ENCODE measurements at places on chromosomes 7 and 10. TPM values are rescaled to one million over a fixed set of nuclear protein-coding genes. Genes with fewer than 3 reads are reported as not detected.

DNA sequence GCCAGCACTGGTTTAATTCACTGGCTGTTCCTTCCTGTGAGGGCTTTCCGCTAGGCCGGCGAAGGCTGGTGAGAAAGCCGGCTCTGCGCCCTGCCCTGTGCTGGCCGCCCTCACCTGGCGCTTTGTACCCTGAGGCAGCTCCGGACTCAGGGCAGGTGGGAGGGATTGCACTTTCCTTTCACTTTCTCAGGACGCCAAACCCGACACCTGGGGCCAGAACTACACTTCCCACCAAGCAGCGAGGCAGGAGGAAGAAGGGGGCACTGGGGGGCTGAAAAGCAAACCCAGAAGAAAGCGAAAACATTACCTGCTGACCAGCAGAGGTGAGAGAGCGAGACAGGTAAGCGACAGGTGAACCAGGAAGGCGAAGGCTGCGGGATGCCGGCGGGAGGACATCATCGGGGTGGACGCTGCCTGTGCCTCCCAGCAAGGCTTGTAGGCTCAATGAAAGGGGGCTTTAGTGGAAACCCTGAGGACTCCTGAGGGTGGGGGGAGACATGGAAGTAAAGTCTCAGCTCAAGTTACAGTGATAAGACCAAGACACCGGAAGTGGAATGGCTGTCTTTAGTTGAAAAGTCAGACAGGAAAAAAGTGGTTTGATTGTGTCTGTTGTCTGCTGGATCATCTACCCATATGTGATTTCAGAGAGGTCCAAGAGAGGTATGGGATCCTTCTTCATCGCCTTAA, at the start of gene RAB19:
Gene RAB19, plus strand, starts transcription at position 181 of the 687 bp plus-strand sequence. CDS start 3,589 bp downstream, outside the sequence.
- H3K4me3 ChIP-seq: peak within 1 kb of the TSS; percentile 87
- peaks cover 12% of the 10 kb centered on the region for H3K36me3 ChIP-seq
- H3K4me1 ChIP-seq: peaks cover 33% of the 10 kb centered on the region
- peak; percentile 61 for DNase-seq

DNA sequence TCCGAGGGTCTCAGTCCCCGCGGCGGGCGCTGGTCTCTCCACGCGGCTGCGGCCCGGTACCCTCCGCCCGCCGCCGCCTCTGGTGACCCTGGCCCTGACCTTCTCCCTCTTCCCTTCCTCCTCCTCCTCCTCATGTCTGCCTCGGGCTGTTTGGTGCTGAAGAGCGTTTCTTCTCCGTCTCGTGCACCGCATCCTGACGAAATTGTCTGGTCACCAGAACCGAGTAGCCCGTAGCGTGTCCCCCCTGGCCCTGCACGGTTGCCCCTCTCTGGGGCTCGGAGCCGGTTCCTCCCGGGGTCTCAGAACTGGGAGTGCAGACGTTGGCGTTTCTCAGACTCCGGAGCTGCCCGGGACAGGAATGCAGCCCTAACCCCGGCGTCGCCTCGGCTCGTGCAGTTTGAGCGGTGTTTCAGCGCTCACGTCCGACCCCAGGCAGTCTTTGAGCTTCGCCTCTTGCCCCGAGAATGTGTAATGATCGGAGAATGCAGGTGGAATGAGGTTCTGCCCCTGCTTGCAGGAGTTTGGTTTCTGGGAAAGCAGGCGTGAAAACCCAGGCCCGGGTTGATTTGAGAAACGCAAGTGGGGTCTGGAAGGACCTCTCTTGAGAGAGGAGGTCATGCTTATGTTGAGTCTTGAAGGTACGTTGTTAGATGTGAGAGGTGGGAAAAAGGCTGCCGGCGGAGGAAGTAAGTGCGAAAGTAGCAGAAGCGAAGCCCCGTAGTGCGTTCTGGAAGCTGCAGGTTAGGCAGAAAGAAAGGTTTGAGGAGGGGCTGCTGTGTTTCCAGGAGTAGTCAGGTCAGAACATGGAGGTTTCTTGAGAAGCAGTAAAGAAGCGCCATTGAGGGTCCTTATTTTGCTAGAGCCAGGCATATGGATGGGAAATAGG, 743 bp downstream of the RBM17 start:
- H3K4me3 ChIP-seq: peak overlapping the region; percentile 90
- H3K27me3 ChIP-seq: no peaks in the 10 kb centered on the region
- peaks cover 73% of the 10 kb centered on the region for H3K4me1 ChIP-seq
- peak overlapping the region; percentile 83 for H3K27ac ChIP-seq

DNA sequence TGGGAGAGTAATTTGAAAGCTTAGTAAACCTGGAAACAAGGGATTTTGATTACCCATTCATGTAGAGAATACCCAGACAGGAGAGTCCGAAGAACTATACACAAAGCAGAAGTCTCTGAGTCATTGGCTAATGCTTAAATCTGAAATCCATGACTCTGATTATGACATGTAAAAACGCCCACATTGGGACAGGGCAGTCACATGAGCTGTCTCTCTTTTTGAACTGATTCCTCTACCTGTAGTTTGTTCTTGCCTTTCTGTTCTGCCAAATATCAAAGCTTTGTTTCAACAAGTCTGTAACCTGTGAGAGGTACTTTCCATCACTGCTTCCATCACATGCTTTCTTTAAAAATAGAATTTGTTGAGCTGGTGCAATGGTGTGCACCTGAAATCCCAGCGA, 4.3 kb upstream of the GPNMB start:
- H3K4me1 ChIP-seq: peaks cover 2% of the 10 kb centered on the region
- no peaks in the 10 kb centered on the region for H3K36me3 ChIP-seq
- no peak overlapping the region for H3K27ac ChIP-seq
- H3K27me3 ChIP-seq: peaks cover 26% of the 10 kb centered on the region
- no peak for DNase-seq
- no peak overlapping the region for H3K4me3 ChIP-seq

DNA sequence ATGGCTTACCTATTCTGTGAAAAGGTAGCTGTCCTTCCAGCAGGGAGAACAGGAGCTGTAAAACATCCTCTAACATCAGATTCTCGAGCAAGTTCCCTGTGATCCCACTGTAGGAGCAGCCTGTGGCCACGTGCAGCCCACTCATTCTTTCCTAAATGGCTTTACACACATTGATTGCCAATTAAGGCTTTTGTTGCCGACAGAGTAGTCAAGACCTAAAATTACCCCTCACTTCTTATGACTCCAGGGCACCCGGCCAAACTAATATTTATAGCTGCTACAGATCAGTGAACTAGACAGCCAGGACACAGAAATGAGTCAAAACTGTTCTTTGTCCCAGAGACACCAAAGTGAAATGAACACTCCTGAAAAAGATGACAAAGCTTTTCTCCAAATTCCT, 832.1 kb downstream of the SORCS3 start:
- H3K27me3 ChIP-seq: no peaks in the 10 kb centered on the region
- H3K4me3 ChIP-seq: no peak overlapping the region
- no peaks in the 10 kb centered on the region for H3K36me3 ChIP-seq

- no peaks in the 10 kb centered on the region for H3K27me3 ChIP-seq
- H3K4me1 ChIP-seq: no peaks in the 10 kb centered on the region
- DNase-seq: no peak
- H3K27ac ChIP-seq: no peak overlapping the region
- no peaks in the 10 kb centered on the region for H3K36me3 ChIP-seq
Measured at GRCh38 chr7:79436378-79436777, 17.1 kb downstream of the MAGI2 start.

- no peak overlapping the region for H3K4me3 ChIP-seq
- DNase-seq: no peak
- H3K36me3 ChIP-seq: no peaks in the 10 kb centered on the region
- no peaks in the 10 kb centered on the region for H3K4me1 ChIP-seq
- H3K27me3 ChIP-seq: peaks cover 2% of the 10 kb centered on the region
Measured at GRCh38 chr10:99172128-99172738, 63.4 kb downstream of the HPSE2 start.

DNA sequence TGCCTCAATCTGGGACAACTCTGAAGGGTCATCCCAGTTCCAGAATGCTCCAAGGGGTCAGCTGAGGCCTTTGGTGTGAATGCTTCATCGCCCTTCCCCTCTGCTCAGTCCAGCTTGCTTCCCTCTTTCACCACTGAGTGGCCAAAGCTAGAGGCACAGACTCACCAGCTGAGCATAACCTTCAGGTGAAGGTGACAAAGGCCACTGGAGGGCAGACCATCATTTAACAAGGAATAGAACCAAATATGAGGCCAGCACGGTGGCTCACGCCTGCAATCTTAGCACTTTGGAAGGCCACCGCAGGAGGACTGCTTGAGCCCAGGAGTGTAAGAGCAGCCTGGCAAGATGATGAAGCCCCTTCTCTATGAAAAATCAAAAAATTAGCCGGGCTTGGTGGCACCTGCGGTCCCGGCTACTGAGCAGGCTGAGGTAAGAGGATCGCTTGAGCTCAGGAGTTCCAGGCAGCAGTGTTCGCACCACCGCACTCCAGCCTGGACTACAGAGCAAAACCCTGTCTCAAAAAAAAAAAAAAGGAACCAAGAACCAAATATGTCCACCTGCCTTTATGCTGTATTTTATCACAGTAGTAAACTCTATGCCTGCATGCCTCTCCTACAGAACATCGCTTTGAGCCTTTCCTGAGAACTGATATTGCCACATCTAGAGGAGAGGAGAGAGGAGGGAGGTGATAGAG, 13.4 kb downstream of the PRKAG2 start:
- peaks cover 2% of the 10 kb centered on the region for H3K4me1 ChIP-seq
- H3K36me3 ChIP-seq: no peaks in the 10 kb centered on the region
- no peak overlapping the region for H3K27ac ChIP-seq
- no peak for DNase-seq
- no peak overlapping the region for H3K4me3 ChIP-seq

GRCh38 chr10:21715531-21716195, 181.6 kb downstream of the MLLT10 start:
- H3K4me1 ChIP-seq: peaks cover 15% of the 10 kb centered on the region
- no peaks in the 10 kb centered on the region for H3K27me3 ChIP-seq
- no peak overlapping the region for H3K4me3 ChIP-seq
- no peak overlapping the region for H3K27ac ChIP-seq
- DNase-seq: no peak

ATXN7L1 gene
- 12.4 TPM for total RNA-seq
